A549 treated with ZK216348 at 1 μM for 4 hours (cell line): ENCODE measurements at places on chromosomes 11 and 22. TPM values are rescaled to one million over a fixed set of nuclear protein-coding genes. Genes with fewer than 3 reads are reported as not detected.

The SYT9 gene
- total RNA-seq: 0.08 to 0.31 TPM (median 0.21 TPM) in 5 replicates

The SCUBE1 gene
- 0.09 to 0.26 TPM (median 0.15 TPM) in 5 replicates for total RNA-seq

The OR52N4 gene
- total RNA-seq: not detected in 5 replicates

The TMPRSS5 gene
- total RNA-seq: 0.09 to 0.63 TPM (median 0.18 TPM) in 4 of 5 replicates, not detected in the other
